RPMI7951 (cell line): ENCODE measurements at places on chromosomes 5 and 9. TPM values are rescaled to one million over a fixed set of nuclear protein-coding genes. Genes with fewer than 3 reads are reported as not detected.

DNA sequence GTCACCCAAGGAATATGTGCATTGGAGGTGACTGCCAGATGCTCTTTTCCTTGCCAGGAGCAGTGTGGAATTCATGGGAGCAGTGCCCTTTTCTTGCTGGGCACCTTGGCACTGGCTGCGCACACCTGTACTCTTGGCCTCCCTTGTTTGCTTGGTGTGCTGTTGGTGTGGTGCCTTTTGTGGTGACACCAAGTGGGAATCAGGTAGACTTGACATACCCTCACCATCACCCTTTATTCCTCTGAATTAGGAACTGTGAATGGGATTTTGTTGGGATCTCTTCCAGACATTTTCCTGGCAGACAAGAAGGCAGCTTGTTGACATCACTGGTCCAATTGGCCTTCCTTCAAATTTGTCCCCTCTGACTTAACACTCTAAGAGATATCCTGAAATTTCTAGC is 82.3 kb downstream of the RAI14 start:
- no peak for DNase-seq

- no peak for DNase-seq
Measured at GRCh38 chr5:179803651-179804554, 2.8 kb downstream of the MGAT4B start.

DNA sequence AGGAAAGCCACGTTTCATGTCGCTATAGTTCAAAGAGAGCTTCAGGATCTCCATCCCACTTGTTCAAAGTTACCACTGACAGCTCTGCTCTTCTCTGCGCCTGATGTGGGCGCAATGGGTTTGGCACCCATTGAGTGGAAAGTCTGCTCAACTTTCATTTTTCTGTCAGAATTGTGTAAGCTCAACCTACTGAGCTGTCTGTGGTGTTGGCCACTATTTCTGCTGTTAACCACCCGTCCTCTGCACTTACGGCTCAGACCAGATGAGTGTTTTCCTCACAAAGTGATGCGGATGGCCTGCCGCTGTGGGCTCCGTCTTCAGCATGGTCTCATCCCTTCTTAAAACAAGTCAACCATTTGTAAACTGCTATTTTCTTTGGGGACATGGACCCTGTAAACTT is 131.2 kb downstream of the WNK2 start:
- DNase-seq: no peak

GRCh38 chr5:95884017-95884325 is 61.4 kb upstream of the GLRX start:
- DNase-seq: no peak

GRCh38 chr9:131969469-131969989 is 110.1 kb downstream of the MED27 start:
- no peak for DNase-seq

DNA sequence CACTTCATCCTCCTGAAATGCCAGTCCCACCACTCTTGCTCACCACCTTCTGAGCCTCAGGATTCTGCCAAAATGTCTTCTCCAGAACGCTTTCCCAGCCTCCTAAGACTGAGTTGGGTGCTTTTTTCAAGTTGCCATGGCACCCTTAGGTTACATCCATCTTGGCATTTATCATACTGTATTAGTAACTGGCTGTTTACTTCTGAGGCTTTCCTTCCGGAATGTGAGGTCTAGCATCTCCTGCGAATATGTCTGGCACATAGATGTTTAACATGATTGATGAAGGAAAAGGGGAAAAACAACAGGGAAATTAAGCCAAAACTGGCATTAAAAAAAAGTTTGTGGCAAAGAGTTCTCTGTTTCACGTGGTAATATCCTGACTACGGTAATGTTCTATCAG is 24.9 kb downstream of the RNF130 start:
- DNase-seq: no peak

GRCh38 chr5:59416026-59416425 is 477.5 kb downstream of the PDE4D start:
- no peak for DNase-seq

DNA sequence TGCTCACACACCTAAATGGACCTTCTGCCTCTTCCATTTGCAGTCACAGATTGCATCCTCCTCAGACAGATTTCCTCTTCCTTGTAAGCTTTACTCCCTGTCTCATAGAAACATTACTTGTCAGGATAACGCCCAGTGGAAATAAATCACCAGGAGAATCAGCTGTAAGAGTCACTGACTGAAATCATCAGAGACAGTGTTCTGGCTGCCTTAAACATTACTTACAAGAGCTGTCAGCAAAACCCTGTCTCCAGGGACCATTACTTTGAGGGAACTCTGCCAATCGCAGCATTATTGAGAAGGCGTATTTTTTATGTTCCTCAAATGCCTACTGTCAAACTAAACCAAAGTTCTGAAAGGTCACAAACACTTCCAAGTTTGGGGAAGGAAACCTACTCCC is 5.9 kb downstream of the DPYSL3 start:
- DNase-seq: peak; percentile 39

DNA sequence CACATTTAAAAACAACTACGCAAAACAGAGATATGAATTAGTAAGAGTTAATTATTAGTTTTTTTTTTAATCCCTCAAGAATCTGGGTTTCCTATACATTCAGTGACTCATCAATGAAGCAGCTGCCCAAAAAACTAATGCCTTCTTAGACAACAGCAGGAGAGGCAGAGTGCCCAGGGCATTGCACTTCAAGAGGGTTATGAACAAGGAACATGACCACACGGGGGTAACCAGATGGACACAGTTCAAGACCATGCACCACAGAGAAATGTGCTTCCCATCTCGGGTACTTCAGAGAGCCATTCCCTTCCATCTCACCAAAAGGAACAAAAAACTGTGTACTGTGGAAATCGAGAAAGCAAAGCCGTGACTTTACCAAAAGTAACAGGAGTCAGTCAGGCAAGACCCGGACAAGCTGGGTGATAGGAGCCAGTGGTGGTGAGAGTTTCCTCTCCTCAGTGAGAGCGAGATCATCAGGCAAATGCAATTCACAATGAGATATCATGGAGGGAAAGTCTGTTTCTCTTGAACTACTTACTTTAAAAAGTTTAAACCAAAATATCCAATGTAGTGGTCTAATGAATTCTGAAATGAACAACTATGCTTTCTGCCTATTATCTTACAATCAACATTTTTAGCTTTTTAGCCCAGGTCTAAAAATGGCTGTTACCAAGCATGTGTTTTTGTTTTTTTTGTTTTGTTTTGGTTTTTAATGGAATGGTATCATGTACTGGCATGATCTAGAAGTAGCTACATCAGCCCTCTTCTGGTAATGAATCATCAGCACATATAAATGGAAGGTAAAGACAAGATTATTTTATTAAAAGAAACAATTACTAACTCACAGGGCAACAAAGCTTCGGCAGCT is 192.1 kb downstream of the TSSK1B start:
- peak; percentile 72 for DNase-seq

Gene EIF4E1B
- not detected in 2 replicates for total RNA-seq

Gene ANKDD1B
- total RNA-seq: not detected in 2 replicates

Gene CCL27
- total RNA-seq: not detected in 2 replicates

Gene TRPM3
- total RNA-seq: 0.10 TPM in 1 of 2 replicates, not detected in the other

Gene IFNA13
- not detected in 2 replicates for total RNA-seq

Gene GOLGA2
- total RNA-seq: 37.4 and 41.5 TPM in 2 replicates

Gene ST6GALNAC6
- 15.7 and 20.1 TPM in 2 replicates for total RNA-seq

Gene STC2
- total RNA-seq: 46.1 and 68.5 TPM in 2 replicates
